ENCODE measurements at places on chromosomes 5 and 9. TPM values are rescaled to one million over a fixed set of nuclear protein-coding genes. Genes with fewer than 3 reads are reported as not detected.

DNA sequence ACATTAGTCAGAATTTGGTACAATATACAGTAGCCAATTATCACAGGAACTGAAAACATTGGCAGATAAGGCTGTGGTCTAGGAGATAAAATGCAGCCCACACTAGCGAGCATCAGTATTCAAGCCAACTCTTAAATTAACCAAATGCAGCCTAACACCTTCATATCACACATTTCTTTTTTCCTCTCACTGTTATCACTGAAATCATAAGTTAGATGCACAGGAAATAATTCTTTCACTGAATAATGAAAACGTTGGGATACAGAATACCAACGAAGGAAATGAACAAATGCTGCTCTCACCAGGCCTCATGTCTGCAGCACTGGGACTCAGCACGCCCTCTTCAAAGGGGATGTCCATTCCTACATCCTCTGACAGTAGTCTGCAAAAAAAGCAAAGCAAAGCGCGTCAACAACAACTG lies 109.1 kb upstream of the PCA3 start:
- peak overlapping the region; percentile 68 for H3K27ac ChIP-seq
- H3K4me3 ChIP-seq = peak overlapping the region; percentile 9
- H3K36me3 ChIP-seq = peaks cover 3% of the 10 kb centered on the region
- H3K4me1 ChIP-seq = peaks cover 75% of the 10 kb centered on the region
- no peaks in the 10 kb centered on the region for H3K27me3 ChIP-seq

- peaks cover 23% of the 10 kb centered on the region for H3K4me1 ChIP-seq
- H3K27me3 ChIP-seq = no peaks in the 10 kb centered on the region
- no peak for DNase-seq
- peaks cover 6% of the 10 kb centered on the region for H3K36me3 ChIP-seq
- no peak overlapping the region for H3K27ac ChIP-seq
These were observed 3.2 kb upstream of the TMEM268 start for GRCh38 chr9:114607671-114608524.

GRCh38 chr9:89611425-89611824 lies 6.6 kb downstream of the GADD45G start:
- H3K27me3 ChIP-seq = peaks cover 25% of the 10 kb centered on the region
- DNase-seq = no peak
- no peak overlapping the region for H3K27ac ChIP-seq
- H3K4me3 ChIP-seq = no peak overlapping the region

GARIN3 gene
- not detected for total RNA-seq

DNA sequence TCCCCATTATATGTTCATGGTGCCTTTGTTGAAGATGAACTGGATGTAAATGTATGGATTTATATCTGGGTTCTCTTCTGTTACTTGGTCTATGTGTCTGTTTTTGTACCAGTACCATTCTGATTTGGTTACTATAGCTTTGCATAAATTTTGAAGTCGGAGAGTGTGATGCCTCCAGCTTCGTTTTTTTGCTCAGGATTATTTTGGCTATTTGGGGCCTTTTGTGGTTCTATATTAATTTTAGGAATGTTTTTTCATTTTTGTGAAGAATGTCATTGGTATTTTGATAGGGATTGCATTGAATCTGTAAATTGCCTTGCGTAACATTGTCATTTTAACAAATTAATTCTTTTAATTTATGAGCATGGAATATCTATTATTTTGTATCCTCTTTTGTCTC lies 36.6 kb upstream of the ZNF366 start:
- DNase-seq = no peak
- H3K27ac ChIP-seq = no peak overlapping the region
- H3K4me3 ChIP-seq = no peak overlapping the region
- no peaks in the 10 kb centered on the region for H3K36me3 ChIP-seq
- H3K4me1 ChIP-seq = no peaks in the 10 kb centered on the region
- peaks cover 19% of the 10 kb centered on the region for H3K27me3 ChIP-seq

INSL4 gene
- total RNA-seq = not detected

DNA sequence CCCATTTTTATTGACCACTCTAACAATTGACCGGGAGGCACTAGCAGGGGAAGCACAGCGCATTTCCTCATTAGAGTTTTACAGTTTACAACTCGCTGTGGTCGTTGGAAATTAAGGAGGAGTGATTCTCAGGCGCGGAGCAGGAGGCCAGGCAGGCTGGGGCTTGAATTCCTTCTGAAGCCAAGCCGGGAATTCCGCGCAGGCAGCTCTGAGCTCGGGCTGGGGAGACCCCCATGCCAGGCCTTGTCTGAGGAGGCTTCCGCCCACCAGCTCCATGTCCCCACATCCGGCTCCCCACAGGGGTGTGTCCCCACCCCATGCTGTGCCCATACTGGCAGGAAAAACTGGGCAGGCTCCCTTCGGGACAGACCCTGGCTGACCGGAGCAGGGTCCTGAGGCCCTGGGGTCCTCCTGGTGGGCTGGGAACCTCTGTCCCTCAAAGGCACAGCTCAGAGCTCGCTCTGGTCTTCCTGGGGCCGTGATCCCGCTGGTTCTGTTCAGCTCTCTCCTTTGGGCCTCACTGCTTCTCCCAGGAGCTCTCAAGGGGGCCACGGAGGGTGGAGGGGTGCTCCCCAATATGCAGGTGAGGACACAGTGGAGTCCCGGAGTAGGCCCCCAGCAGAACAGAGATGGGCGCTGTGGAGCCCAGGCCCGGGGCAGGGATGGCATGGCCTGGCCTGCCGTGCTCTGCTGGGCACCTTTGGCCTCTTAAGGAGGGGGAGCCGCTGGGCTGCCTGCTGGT lies 1.3 kb upstream of the NRARP start:
- peaks cover 19% of the 10 kb centered on the region for H3K27me3 ChIP-seq
- H3K4me3 ChIP-seq = peak overlapping the region; percentile 15
- H3K36me3 ChIP-seq = no peaks in the 10 kb centered on the region

DNA sequence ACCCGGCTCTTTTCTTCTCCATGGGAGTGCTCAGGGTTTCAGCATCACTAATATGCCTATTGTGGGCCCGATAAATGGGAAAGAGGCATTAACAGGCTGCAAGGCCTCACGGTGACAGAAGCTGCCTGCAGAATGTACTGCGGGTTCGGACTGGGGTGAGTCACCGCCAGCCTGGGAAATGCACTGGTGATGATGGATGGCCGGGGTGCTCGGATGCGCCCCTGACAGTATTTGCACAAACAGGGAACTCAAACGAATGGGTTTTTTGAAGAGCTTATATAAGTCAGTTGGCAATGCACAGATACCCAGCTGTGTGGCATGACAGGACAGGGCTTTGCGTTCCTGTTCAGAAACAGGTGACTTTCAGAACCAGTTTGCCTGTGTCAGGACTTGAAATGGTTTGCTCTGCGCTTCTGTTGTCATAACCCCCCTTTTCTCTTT lies 42.0 kb upstream of the PITX1 start:
- H3K27ac ChIP-seq = no peak overlapping the region
- no peaks in the 10 kb centered on the region for H3K4me1 ChIP-seq
- no peaks in the 10 kb centered on the region for H3K36me3 ChIP-seq
- H3K4me3 ChIP-seq = no peak overlapping the region
- DNase-seq = no peak

- peak; percentile 46 for DNase-seq
- H3K27me3 ChIP-seq = no peaks in the 10 kb centered on the region
- H3K4me1 ChIP-seq = peaks cover 16% of the 10 kb centered on the region
- H3K36me3 ChIP-seq = peaks cover 54% of the 10 kb centered on the region
- no peak overlapping the region for H3K27ac ChIP-seq
These were observed 27.5 kb downstream of the GPX3 start for GRCh38 chr5:151047814-151048425.

- H3K4me3 ChIP-seq = no peak overlapping the region
- no peaks in the 10 kb centered on the region for H3K27me3 ChIP-seq
- no peak for DNase-seq
- peaks cover 2% of the 10 kb centered on the region for H3K36me3 ChIP-seq
- H3K27ac ChIP-seq = peak overlapping the region; percentile 76
- H3K4me1 ChIP-seq = peaks cover 36% of the 10 kb centered on the region
These were observed 41.9 kb upstream of the RIC1 start for GRCh38 chr9:5587024-5587423.

DNA sequence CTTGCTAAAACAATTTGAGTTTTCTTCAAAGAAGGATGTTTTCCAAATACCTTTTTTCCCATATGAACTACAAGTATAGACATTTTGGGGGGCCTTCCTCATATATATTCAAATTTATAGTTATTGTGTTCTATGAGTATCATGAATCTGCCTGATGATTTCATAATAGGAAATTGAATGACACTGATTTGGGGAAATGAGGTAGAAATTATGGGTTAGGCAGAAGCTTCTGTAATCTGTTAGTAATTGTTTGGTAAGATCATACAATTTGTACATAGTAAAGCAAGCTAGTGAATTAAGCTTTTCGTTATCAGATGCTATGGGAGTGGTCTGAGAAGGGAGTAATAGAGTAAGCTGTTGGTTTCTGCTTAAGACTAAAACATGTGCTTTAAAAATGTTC lies 98.0 kb downstream of the TRIO start:
- H3K4me1 ChIP-seq = no peaks in the 10 kb centered on the region
- H3K4me3 ChIP-seq = no peak overlapping the region
- no peak overlapping the region for H3K27ac ChIP-seq
- no peaks in the 10 kb centered on the region for H3K36me3 ChIP-seq
- peaks cover 11% of the 10 kb centered on the region for H3K27me3 ChIP-seq
- DNase-seq = no peak

PCDH1 gene
- total RNA-seq = not detected

Data from activated CD8-positive, alpha-beta T cell treated with anti-CD3 and anti-CD28 coated beads, Interleukin-2, amount 10 ng/mL, durations not matched to agents 7 days and 5 days (primary cell).